Activated CD4-positive, alpha-beta T cell treated with anti-CD3 and anti-CD28 coated beads, Interleukin-2, amount 50 U/mL, for 4 hours (primary cell): ENCODE measurements at places on chromosomes 12 and 14.

GRCh38 chr12:7716381-7716780, 5.1 kb downstream of the DPPA3 start:
- no peak for DNase-seq

DNA sequence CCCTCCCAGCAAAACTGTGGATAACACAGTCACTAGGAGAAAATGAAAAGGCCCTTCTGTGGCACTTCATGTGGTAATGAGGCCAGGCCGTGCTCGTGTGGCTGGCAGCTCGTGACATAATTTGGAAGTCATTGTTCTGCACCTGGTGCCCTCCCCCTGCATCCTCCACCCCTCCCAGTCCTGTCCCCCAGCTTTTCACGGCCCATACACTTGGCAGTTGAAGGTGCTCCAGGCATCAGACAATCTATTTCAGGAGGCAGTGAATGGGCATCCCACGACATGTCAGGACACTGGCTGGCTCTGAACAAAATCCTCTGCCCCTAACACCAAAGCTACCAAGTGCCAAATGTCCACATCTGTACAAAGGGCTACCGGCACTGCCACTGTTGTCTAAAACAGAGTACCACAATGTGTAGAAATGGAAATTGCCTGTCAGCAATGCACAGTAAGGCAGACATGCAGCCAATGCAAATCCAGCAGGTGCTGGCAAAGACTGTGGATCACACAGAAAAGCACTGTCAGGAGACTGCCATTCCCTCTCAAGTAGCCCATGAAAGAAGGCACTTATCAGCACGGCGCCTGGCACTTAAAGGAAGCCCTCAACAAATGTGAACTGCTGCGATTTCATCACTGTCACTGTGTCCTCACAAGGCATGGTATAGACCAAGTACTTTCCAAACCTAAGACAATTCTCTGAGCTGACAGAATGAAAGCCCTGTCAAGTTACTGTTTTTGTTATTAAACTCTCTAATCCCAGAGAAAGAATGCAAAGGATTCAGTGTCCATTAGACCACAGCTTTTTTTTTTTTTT, 39.1 kb downstream of the CORO1C start:
- no peak for DNase-seq

- no peak for DNase-seq
These were observed 534.7 kb downstream of the RPS29 start for GRCh38 chr14:49051328-49052060.

- DNase-seq = no peak
These were observed 151.9 kb downstream of the KITLG start for GRCh38 chr12:88428350-88428749.

DNA sequence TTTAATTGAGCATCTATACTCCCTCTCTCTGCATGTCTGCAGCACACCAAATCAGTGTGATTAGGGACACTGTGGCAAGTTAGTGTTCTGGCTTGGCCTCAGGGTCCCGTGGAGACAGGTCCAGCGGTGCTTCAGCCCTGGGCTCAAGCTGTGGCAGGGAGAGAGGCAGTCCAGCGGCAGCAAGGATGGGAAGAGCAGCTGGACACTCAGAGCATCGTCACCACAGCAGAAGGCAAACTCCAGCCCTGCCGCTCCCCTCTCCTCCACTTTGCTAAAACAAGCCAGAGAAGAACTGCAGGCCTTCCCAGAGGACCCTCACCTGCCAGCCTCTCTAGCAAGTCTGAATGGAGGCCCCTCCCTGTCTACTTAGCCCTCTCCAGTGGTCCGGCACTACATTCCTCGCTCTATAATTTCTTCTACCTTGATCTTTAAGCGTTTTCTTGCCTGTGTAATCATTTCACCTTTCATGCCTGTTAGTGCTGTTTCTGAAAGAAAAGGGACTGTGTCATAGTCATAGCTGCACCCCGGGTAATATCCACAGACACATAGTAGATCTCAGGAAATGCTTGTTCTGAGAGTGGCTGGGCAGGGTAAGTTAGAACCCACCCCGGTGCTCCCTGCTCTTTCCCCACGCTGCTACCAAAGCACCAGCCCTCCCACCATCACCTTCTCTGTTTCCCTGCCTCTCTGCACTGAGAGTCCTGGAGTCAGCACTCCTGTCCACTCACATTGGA, 22.1 kb downstream of the ZFP36L1 start:
- DNase-seq = no peak

DNA sequence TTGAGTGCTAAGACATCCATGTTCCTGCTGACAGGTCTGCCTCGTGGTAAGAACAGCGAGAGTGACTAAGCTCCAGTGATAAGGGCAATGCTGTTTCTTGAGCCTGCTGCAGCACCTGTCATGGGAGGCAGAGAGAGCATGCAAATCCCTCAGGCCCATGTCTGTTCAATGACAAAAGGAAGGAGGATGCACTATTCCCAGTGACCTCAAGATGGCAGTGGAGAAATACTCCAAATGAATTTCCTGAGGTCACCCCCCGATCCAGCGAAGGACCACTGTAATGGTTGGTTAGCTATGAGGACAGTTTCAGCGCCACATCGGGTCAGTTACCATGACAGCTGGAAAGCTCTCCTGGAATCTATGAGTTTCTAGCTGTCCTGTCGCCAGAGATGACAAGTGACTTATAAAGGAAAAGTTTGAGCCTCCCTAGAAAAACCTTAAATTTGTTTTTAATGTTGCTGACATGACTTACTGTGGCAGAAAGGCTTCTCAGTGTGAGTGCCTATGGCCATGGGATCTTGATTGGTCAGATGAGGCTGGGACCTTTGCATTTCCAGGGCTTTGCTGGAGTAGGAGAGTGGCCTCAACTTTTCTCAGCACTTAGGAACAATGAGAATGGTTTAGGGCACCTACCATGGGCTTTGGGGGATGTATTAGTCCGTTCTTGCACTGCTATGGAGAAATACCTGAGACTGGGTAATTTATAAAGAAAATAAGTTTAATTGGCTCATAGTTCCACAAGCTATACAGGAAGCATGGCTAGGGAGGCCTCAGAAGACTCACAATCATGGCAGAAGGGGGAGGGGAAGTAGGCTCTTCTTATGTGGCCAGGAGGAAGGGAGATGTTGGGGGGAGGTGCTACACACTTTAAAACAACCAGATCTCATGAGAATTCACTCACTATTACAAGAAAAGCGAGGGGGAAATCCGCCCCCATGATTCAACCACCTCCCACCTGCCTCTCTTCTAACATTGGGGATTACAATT, 88.0 kb upstream of the TMEM260 start:
- peak; percentile 4 for DNase-seq

- DNase-seq = peak; percentile 50
These were observed 18.0 kb downstream of the LRRC74A start for GRCh38 chr14:76844223-76844622.

GRCh38 chr14:74964787-74965485, 9.5 kb upstream of the PGF start:
- DNase-seq = no peak

DNA sequence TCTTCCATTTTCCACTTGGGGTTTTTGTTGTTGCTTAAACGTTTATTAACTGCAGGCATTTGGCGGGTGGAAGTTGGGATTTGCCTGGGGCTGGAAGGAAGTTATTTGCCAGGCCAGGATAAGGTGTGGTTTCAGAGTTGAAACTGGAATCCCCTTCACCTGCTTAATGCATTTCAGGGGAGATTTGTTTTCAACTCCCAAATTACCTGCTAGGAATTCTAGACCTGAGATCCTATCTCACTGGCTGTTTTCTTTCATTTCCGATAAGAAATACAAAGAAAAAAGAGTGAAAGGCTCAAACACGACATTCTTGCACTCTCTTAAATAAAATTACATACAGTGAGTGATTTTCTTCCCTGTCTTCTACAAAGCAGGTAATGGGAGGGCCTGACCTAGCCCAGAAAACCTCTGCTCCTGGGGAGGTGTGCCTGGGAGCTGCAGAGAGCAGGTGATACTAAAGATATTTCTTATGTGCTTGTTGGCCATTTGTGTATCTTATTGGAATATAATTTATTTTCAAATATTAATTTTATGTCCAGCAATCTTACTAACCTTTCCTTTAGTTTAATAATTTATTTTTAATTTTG, 278.2 kb downstream of the ZFP36L1 start:
- no peak for DNase-seq

DNA sequence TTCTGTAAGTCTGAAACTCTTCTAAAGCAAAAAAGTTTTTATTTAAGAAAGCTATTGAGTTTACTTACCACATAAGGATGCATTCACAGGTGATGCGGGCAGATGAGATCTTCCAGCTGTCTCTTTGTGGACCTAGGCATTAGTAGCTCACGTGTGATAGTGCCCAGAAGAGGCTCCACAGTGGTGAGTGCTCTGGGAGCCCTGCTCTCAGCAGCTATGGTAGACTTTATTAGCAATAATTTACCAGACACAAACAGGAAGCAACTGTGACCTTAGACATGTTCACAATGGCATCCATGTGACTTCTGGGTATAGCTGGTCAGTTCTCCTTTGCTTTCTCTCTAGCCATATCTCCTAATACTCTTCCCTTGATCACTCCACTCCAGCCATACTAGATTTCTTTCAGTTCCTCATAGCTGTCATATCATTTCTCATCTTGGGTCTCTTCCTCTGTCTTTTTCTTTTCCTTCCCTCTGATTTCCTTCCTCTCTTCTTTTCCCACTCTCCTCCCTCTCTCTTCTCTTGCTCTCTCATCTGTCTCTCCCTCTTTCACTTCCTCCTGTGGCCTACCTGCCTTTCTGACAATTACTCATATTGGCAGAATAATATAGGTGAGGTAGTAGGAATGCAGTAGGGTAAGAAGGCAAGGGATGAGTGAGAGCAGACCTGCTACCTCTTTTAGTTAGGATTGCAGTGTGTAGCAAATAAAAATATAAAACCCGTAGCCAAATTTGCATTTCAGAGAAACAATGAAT, 75.2 kb upstream of the SCAF11 start:
- DNase-seq = no peak

- DNase-seq = no peak
These were observed 1.2 kb downstream of the PAWR start for GRCh38 chr12:79689477-79690141.

DNA sequence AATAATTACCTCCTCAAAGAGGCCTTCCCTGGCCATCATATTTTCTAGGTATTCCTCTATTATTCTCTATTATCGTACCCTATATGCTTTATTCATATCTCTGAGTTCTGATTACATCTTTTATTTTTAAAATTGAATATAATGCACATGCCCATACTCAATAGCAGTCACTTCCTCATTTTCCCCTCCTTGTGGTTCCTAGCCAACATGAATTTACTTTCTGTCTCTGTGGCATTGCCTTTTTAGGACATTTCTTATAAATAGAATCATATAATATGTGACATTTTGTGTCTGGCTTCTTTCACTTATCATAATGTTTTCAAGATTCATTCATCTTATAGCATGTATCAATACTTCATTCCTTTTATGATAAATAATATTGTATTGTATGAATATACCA, 74.4 kb upstream of the TRHDE start:
- DNase-seq = no peak

GRCh38 chr14:96905825-96906224, 108.6 kb downstream of the VRK1 start:
- no peak for DNase-seq

DNA sequence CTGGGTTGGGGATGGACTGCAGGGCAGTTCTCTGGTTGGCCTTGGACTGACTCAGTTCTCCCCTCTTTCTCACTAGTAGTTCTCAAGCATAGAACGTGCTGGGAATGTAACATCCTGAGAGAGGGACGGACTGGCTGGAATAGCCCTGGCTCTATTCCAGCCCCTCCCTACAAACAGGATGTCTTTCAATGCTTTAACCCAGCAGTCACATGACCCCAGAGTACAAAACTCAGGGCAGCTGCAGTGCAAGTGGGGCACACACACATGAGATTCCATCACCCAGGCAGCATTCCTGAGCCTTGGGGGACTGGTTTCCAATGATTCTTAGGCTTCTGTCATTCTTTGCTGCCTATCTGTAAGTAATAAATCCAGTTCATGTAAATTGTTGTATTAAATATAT, 1.6 kb upstream of the ACOT6 start:
- no peak for DNase-seq

DNA sequence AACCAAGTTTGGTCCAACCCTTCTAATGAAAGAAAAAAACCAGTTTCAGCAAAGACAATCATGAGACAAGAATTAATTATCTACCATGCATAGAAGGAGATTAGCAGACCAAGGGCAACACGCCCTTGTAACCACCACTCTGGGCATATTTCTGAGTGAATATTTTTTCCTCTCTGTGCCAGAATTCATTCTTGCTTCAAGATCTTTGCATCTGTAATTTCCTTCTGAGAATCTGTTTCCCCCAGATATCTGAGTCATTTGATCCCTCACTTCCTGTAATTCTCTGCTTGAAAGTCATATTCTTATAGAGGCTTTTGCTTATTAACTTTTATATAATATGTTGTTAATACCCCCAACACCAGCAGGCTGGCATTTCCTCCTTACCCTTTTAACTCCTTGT, 243.7 kb downstream of the SLC16A7 start:
- DNase-seq = no peak

- DNase-seq = no peak
These were observed 126.3 kb upstream of the FGD4 start for GRCh38 chr12:32273063-32273522.

DNA sequence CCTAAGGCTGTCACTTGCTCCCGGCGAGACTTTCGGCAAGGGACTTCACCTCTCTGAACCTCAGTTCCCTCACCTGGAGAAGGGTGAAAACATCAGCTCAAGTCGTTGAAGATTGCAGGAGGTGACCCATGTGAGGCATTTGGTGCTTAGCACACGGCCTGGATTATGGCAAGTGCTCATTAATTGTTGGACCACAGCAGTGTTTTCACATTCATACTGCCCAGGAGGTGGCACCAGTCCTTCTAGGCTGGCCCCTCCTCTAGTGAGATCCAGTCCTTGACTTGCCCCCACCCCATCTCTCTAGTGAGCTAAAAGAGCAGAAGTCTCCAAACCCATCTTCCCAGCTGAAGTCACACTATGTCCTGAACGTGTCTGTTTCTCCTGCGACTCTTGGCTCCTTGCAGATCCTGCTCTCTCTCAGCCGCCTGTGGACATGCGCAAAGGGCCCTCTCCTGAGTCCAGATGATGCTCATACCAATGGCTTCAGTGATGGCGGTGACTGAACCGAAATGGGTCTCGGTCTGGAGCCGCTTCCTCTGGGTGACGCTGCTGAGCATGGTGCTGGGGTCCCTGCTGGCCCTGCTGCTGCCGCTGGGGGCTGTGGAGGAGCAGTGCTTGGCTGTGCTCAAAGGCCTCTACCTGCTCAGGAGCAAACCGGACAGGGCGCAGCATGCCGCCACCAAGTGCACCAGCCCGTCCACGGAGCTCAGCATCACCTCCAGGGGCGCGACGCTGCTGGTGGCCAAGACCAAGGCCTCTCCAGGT, 1.6 kb downstream of the FICD start:
- DNase-seq = no peak

GRCh38 chr12:93109551-93110203, 180.6 kb upstream of the EEA1 start:
- no peak for DNase-seq

- no peak for DNase-seq
These were observed 7.6 kb downstream of the EGLN3 start for GRCh38 chr14:33943096-33943883.

DNA sequence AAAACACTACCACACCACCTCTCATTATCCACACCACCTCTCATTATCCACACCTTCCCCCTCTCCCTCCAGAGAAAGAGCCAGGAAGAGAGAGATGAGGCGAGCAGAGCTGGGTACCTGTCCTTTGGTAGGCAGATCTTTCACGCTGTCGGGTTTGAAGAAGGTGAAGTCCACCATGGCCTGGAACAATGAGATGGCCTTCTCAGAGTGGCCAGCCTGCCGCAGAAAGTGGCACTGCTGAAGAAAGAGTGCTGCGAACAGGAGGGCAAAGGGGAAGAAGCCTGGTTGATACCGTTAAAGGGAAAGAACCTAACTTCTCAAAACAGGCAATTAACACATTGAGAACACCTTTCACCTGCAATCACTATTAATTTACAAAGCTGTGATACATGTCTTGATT, 30.6 kb downstream of the NRDE2 start:
- DNase-seq = no peak

GRCh38 chr14:57749267-57749666, 116.6 kb downstream of the SLC35F4 start:
- no peak for DNase-seq
